ENCODE measurements at places on chromosomes 6 and 20.

GRCh38 chr6:26538572-26538902, 371 bp downstream of the HMGN4 start:
- DNase-seq, result no peak

GRCh38 chr6:31691564-31692108, 10.8 kb upstream of the LY6G5C start:
- no peak for DNase-seq

GRCh38 chr20:33689973-33690372, 3.8 kb upstream of the E2F1 start:
- DNase-seq, result no peak

GRCh38 chr6:167152862-167153261, 4.9 kb downstream of the GPR31 start:
- no peak for DNase-seq

- no peak for DNase-seq
Measured at GRCh38 chr6:156630613-156631302, 146.4 kb upstream of the ARID1B start.

DNA sequence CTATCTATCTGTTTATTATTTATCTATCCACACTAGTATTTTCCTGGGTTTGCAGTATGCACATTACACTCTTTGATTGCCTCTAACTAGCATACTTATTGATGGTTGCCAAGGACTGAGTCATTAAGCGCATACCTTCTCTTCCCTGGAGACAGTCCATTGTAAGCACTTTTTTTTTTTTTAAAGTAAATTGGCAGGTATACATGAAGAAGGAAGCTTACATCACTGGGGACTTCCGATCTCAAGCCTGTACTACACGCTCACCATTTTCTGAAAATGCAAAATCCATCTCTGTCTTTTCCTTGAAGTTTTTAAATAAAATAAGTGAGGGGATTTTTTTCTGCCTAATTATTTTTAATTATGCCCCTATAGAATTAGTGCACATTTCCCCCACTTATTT, 63.5 kb downstream of the HMGN3 start:
- DNase-seq, result no peak

DNA sequence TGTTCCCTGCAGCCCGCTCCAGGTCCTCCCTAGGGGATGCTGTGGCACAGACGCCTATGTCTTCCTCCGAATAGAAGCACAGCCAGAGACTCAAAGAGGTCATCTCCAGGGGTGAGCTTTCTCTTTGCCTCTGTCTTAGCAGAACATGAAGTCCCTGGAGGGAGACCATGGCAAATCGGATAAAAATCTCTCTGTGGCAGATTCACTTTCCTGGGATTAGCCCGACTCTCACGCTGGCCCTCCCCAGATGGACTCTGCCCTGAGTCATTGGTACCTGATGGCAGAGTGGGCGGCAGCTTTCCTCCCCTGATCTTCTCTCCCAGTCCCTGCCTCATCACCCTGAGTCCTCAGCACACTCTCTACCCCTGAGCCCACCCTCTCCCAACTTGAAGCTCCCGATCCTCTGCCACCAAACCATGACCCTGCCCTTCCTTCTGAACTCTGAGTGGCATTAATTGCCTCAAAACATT, 58.0 kb upstream of the CCDC167 start:
- DNase-seq, result no peak

GRCh38 chr20:61739086-61739831, 326.4 kb downstream of the TAF4 start:
- no peak for DNase-seq

DNA sequence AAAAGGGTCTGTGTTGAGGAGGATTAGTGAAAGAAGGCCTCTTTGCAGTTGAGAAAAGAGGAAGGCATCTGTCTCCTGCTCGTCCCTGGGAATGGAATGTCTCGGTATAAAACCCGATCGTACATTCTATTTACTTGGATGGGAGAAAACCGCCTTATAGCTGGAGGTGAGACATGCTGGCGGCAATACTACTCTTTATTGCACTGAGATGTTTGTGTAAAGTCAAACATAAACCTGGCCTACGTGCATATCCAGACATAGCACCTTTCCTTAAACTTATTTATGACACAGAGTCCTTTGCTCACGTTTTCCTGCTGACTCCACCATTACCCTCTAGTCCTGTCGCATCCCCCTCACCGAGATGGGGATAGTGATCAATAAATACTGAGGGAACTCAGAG, 4.5 kb downstream of the TDP2 start:
- DNase-seq, result no peak

- DNase-seq, result no peak
Measured at GRCh38 chr6:63509652-63510352, 62.5 kb upstream of the LOC128125822 start.

GRCh38 chr6:111971866-111972532, 81.9 kb upstream of the CCN6 start:
- no peak for DNase-seq

- DNase-seq, result no peak
Measured at GRCh38 chr6:71902261-71902660, 15.9 kb downstream of the RIMS1 start.

DNA sequence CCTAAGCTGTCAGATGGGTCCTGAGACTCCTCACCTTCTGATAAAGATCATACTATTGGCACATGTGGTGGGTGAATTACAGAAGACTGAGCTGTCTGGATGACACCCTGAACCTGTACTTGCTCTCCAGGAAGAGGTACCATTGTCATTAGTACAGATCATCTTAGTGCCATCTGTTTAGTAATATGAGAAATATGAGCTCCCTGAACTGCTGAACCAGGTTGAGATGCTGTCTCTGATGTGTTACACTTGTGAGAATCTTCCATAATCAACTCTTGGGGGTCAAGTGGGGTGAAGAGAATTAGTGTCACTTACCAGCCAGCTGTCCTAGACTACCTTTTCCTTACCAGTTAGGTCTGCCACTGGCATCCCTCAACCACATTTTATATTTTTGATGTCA, 531.0 kb downstream of the EPHA7 start:
- no peak for DNase-seq

GRCh38 chr6:160068346-160068745, 53.3 kb upstream of the SLC22A1 start:
- no peak for DNase-seq

- DNase-seq, result no peak
Measured at GRCh38 chr20:45843506-45843905, 9.9 kb downstream of the SNX21 start.

DNA sequence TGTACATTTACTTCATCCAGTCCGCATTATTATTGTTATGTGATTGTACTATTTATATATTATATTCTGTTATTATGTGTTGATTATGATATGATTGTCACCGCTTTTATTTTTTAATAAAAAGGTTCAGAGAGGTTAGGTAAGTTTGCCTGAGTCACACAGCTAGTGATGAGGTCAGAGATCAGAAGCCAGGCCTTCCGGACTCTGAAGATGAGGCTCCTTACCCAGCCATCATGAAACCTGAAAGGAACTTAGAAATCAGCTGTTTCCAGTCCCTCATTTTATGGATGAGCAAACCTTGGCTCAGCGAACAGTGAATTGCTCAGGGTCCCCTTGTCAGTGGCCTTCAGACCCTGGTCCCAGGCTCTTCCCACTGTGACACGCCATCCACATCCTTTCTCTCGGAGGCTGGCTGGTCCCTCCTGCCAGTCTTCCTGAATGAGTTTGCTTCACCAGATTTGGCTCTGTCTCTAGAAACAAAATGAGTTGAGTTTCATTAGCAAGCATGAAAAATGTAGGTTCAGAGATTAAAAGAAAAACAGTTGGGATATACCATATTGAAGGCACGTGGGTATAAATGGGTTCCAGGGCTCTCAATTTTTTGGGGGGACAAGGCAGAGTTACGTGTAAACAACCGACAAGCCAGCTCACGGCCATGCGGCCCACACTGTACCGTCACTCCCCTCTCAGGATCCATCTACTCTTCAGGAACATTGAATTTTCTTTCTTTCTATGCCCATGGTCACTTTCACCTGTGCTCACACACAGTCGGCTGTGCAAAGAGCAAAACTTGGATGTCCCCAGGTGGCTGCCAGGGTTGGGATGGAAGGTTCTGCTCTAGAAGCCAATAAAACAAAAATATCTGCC, 132.9 kb downstream of the ZDHHC14 start:
- no peak for DNase-seq

GRCh38 chr6:56076033-56076432, 171.3 kb downstream of the COL21A1 start:
- DNase-seq, result no peak
